Activated CD4-positive, CD25-positive, alpha-beta regulatory T cell treated with anti-CD3 and anti-CD28 coated beads, Interleukin-2, amount 50 U/mL, for 24 hours (primary cell): ENCODE measurements at places on chromosomes 3 and 15.
A peak's percentile ranks its signal among the peaks of the same experiment; 100 is the strongest.

- ATAC-seq, result no peak
Observed at GRCh38 chr3:11410564-11410963, 138.4 kb downstream of the ATG7 start.

DNA sequence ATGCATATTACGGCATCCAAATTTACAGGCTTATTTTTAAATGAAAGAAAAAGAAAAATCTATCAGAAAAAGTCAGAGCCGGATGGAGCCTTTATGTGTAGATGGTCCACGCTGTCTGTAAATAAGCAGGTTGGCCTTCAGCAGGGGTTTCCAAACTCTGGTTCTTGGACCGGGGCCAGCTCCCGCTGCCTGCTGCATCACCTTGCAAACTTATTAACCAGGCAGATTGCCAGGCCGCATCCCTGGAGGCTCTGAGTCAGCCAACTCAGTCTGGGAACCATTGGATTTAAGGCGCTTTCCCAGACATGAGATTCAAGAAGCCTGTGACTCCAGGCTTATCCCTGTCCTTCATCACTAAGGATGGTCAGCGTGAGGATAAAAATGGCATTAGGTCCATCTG lies 212.4 kb downstream of the OPA1 start:
- ATAC-seq, result no peak

GRCh38 chr3:143170676-143171075 lies 51.1 kb downstream of the CHST2 start:
- peak; percentile 22 for ATAC-seq

DNA sequence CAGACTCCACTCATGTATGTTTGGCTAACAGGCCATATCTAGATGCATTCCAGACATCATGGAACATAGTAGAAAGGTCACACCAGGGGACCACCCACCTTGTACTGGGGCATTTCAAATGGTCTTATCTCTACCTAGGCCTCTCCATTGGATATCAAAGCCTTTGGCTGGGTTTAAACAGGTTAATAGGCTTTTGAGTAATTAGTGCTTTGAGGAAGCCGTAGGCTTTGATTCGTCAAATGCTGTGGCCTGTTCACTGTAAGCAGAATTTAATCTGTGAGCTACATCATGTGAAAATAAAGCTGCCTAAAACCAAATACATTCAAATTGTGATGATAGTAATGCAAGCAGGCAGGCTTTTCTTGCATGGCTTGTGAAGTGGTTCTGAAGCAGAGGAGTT lies 129.5 kb downstream of the ST8SIA2 start:
- no peak for ATAC-seq

- ATAC-seq, result no peak
Observed at GRCh38 chr3:150610785-150611184, 7.7 kb downstream of the SELENOT start.

DNA sequence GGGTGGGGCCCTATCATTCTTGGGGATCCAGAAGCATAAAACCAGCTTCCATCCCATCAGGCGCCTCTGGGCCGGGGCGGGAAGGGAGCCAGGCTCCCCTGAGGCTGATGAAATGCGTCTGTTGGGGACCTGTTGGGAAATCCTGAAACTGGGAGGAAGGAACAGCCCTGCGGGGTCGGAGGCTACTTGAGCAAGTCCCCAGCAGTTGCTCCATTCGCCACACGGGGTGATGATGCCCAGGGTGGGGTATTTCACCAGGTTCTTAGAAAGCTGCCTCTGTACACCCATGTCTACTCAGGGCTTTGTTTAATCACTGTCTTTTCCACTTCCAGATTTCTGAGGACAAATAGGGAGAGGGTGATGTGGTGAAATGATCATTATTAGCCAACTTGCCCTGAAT lies 25.4 kb upstream of the TSEN2 start:
- ATAC-seq, result no peak

GRCh38 chr15:96066852-96067495 lies 263.5 kb upstream of the NR2F2 start:
- ATAC-seq, result no peak

- no peak for ATAC-seq
Observed at GRCh38 chr3:54215521-54215920, 93.2 kb downstream of the CACNA2D3 start.

GRCh38 chr15:73142802-73143762 lies 90.8 kb downstream of the NEO1 start:
- ATAC-seq, result peak; percentile 73

DNA sequence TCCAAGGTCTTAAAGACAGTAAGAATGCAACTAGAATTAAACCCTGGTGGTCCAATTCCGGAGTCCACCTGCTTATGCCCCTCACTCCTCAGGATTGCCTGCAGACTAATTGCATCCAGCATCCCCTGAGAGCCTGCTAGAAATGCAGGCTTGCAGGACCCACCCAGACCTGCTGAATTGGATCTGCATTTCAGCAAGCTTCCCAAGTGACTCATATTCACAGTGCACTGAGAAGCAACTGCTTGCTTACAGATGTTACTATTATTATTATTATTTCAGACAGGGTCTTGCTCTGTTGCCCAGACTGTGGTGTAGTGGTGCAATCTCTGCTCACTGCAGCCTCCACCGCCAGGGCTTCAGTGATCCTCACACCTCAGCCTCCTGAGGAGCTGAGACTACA lies 83.5 kb upstream of the VGLL4 start:
- ATAC-seq, result no peak

GRCh38 chr3:59845386-59845785 lies 795.6 kb upstream of the CFAP20DC start:
- ATAC-seq, result no peak

DNA sequence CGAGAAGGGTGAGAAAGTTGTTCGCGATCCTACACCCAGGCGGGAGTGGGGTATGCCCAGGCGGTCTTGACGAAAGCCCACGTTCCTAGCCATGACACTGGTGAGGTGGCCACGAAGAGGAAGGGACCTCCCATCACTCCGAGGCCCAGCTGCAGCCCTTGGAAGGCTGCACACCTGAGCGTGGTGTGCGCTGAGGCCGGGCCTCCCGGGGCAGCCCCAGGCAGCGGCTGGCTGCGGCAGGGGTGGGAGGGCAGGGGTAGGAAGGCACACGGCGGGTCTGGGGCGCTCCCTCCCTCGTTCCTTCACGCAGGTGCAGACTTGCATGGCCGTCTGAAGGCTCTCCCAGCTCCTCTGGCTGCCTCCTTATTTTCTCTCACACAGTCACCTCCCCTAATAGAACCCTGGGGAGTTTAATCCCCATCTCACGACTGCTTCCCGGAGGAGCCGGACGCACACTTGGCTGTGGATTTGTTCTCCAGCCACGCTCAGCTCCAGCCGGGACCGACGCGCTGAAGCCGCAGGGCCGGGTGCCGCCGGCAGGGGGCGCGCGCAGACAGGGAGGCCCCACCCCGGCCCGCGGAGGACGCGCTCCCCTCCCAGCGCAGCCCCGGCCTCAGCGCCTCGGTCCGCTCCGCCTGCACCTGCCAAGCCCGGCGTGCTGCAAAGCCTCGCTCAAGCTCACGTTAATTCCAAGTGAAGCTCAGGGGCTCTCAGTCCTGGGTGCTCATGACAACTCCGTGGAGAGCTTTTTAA lies 37.8 kb upstream of the MUC4 start:
- no peak for ATAC-seq

- ATAC-seq, result no peak
Observed at GRCh38 chr3:13141991-13142412, 68.8 kb upstream of the IQSEC1 start.

GRCh38 chr3:53238886-53239285 lies 16.9 kb downstream of the TKT start:
- no peak for ATAC-seq

GRCh38 chr3:69200384-69201068 lies 78.1 kb upstream of the LMOD3 start:
- ATAC-seq, result peak; percentile 30

DNA sequence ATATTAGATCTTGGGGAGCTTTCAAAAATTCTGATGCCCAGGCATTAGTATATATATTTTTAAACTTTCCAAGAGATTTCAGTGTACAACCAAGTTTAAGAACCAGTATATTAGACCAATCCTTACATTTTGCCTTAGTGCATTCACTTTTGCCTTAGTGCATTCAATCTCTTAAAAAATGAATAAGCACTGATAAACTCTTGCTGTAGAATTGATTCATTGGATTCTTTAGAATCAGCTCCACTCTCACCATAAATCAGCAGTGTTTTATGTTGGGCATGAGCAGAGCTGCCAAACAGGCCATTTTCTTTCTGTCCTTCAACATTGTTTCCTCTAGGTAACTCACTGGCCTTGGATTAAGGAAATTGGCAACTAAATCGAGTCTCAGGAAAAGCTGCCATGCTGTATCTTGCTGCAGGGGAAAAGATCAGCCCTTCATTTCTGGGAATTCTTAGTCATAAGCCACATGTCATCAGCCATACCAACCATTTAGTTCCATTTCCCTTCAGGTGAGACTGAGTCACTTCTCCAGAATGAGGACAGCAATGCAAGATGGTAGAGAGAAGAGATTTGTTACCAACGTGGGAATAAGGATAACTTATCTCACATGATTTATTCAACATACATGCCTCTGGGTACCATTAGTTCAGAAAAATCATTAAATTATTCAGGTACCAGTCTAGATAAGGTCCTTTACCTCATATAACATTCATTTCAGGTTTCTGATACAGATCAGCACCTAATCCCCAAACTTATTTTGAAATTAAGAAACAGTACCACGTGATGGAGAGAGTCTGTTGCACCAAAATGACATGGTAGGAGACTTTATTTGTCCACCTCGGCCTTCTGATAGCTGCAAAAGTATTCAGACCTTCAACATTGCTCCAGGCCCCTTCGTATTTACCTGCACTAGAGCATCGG lies 192.5 kb downstream of the P3H2 start:
- ATAC-seq, result peak; percentile 71

DNA sequence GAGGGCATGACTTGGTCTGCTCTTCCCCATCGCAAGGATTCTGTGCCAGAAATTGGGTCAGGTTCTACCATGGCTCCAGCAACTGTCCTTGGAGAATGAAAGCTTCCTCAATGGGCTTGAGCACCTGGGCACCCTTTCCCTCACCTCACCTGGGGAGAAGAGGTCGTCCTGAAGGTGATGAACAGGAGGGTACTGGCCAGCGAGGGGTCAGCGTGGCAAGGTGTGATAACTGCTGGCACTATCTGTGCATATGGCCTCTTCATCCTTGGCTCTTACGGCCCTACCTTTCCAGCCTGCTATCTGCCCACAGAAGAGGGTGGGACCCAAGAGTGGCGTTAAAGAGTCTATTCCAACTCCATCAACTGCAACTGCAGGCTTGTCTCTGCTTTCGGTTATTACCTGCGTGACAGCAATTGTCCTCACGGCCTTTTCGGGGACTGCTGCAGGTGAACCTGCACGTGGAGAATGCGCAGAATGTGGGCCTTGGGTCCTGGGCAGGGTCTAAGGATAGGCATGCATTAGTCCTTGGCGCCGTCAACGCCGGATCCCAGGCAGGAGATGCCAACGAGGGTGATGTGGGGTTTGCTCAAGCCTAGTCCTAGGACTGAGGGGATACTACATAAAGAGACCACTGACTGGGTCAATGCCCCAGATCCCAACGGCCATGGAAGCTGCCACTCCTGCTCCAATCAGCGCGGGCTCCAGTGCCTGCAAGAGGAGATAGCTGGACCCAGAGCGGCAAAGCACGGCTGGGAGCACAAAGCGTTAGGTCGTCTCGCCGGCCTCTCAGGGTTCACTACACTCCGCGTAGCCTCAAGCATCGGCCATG lies 625 bp upstream of the RBM15B start:
- peak; percentile 2 for ATAC-seq

DNA sequence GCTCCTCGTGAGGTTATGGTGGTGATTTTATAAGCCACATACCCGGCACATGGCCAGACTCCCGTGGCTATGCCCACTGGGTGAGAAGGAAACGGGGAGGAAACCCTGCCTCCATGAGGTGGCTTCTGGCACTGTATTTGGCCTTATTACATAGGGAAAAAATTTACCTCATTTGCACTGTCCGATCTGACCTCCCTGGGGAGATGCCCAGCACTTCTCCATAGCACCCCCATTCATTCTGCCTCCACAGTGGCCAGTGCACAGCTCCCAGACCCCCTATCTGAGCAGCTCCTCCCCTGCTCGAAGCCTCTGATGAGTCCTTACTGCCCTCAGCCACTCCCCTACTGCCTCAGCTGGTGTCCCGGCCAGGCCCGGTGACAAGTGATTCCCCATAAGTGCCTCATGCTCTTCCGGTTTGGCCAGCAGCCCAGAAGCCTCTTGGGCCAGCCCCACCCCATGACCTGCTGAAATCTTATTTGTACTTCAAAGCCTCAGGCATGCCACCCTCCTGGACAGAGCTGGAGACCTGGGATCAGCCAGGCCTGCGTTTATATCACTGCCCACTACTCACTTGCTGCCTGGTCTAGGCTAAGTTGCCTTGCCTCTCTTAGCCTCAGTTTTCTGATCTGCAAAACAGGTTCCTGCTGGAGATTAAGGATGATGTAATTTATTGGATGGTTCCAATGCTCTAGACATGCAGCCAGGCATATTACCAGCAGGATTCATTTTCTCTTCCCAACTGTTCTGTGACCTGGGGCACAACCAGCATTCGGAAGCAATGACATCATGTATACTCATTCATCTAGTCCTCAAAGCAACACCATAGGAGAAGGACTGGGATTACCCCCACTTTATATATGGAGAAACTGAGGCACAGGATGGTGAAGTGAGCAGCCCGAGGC lies 30.6 kb upstream of the SLC6A6 start:
- no peak for ATAC-seq

GRCh38 chr3:149812165-149812605 lies 830 bp upstream of the RNF13 start:
- no peak for ATAC-seq

- ATAC-seq, result no peak
Observed at GRCh38 chr3:143595456-143596077, 252.7 kb downstream of the SLC9A9 start.

DNA sequence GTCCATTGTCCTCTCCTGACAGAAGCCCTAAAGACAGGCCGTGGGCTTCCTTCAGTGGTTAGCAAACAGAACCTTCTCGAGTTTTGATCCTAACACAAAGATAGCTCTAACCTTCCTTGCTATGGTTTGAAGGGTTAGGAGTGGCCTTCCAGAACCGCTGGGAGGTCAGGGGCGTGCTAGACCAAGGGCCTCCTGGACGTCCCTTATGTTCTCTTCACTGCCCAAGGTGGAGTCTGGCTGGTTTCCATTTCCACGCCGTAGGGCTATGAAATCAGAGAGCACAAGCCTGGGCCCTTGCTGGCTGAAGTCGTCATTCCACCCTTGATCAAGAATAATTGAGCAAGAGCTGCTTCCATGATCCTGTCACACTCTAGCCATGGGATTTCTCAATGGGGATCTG lies 475.1 kb downstream of the SHQ1 start:
- no peak for ATAC-seq

DNA sequence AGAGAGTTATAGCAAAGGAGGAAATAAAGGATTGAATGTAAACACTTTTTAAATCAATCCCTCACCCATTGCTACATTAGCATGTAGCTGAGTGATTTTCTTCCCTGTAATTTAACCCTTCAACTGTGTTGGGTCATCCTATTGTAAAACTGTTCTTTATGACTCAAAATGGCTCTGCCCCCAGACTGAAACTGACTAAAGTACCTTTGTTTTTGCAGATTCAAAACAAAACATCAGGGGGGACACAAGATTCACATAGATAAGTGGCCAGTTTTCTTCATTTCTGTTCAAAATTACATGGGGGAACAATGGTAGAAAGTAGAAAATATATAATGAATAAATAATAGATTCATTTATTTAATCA lies 268.4 kb downstream of the IGSF11 start:
- ATAC-seq, result no peak
